ENCODE measurements at places on chromosomes 1 and 21. TPM values are rescaled to one million over a fixed set of nuclear protein-coding genes. Genes with fewer than 3 reads are reported as not detected.

The NFASC gene
- 1.0 TPM for total RNA-seq

The LRRC38 gene
- 11.9 TPM for total RNA-seq

The SAMSN1 gene
- 2.2 TPM for total RNA-seq

The ITLN2 gene
- total RNA-seq, result not detected

The LINGO4 gene
- total RNA-seq, result 0.22 TPM
